HTR-8/SVneo (cell line): ENCODE measurements at places on chromosomes 6 and 20.

DNA sequence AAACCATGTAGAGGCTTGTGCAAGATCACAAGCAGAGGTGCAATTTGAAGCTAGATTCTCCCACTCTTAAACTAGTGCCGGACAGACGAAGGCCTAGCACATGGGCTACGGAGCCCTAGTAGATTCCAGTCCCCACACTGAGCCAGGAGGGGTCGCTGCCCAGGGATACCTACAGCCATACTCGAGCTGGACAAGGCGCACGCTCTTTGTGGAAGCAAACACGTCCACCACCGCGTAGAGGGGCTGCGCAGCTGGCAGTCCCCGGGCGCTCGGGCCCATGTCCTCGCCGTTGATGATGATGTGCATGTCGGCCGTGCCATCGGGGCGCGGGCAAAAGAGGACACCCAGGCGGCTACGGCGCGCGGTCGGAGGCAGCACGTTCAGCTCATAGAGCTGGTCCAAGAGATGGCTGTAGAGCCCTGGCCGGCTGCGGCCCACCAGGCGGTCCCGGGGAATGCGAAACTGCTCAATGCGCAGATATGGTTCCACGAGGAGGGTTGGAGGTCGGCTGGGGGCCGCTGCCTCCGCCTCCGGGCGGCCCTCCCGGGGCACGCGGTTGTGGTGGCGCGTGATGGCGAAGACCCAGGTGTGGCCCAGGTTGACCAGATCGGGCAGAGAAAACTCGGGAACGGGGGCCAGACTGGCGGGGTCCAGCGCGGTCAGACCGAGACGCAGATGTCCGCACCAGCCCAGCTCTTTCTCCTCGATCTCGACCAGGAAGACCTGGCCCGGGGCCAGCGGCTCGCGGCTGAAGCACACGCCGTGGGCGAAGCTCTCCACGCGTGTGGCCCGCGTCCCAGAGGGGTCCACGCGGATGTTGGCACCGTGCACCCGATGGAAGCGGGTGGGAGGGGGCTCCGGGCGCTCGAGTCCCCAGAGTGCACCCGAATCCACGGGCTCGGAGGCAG, 677 bp downstream of the NEURL2 start:
- no peak for DNase-seq

GRCh38 chr6:54264581-54265272, 43.5 kb upstream of the TINAG start:
- DNase-seq, result no peak

GRCh38 chr6:127851197-127851596, 49.7 kb downstream of the THEMIS start:
- no peak for DNase-seq

DNA sequence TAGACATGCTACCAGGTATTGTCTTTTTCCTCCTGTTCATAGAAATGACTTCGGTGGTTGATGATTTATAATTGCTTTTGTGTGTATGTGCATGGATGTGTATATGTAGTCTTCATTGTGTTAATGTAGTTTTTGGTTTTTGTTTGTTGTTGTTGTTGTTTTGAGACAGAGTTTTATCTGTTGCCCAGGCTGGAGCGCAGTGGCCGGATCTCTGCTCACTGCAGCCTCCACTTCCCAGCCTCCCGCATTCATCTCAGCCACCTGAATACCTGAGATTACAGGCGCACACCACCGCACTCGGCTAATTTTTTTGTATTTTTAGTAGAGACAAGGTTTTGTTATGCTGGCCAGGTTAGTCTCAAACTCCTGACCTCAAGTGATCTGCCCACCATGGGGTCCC, 75.2 kb downstream of the HFE start:
- DNase-seq, result no peak

DNA sequence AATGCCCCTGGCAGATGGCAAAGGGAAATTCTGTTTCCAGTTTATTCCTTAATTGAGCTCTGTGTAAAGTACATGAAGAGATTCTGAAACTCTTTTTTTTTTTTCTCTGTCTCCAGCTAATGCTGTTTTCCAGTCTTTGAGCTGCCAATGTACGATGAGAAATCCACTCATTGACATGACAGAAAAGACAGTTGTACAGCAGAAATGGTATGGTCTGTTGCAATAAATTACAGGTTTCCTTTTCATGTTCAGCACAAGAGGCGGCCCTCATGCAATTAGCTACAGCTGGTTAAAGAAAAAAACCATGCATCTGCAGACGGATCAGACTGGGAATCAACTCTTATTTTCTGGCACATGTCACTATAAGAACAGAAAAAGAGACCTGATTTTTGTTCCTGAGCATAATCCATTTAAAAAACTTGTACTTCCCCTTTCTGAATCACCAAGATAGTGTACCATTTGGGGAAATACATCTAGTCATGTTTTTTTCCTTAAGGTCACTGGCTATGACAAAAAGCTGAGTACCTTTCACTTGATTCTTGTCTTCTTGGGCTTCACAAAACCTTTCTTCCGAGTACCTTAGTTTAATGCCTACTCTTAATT, 289.8 kb upstream of the PREP start:
- DNase-seq, result no peak

DNA sequence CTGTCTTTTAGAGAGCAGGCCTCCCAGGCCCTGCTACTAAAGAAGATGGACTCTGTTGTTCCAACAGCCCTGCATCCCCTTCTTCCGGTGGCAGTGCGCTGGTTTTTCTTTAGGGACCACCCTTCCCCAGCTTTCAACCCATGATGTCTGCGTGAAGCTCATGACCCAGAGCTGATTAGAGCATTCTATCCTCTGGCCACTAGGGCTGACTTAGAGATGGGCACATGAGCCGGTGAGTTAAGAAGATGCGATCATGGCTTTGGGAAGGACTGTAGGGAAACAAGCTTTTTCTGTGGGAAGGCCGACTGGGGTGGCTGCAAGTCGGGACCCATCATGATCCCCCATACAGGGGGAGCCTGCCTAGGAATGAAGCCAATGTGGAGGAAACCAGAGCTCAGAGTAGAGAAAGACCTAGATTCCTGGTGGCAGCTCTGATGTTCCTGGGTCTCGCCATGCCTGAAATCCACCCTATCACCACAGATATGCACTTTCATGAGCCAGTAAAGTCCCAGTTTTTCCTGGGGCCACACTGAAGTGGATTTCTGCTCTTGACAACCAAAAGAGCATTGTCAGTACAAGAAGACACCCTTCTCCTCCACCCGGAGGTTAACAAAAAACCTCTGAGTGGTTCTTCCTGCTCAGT, 29.1 kb upstream of the STX16 start:
- DNase-seq, result no peak

- DNase-seq, result no peak
These were observed 117.0 kb downstream of the RTN4IP1 start for GRCh38 chr6:106512048-106512967.

- DNase-seq, result no peak
These were observed 98.9 kb downstream of the IRF4 start for GRCh38 chr6:490251-491037.
